ENCODE measurements at places on chromosomes 5 and 9. TPM values are rescaled to one million over a fixed set of nuclear protein-coding genes. Genes with fewer than 3 reads are reported as not detected.

Gene BTNL3
- total RNA-seq, result 122 TPM

Gene TMEM161B
- total RNA-seq, result 23.5 TPM

Gene MSX2
- total RNA-seq, result 2.1 TPM

Gene LTC4S
- total RNA-seq, result 3.6 TPM

Gene PAEP
- not detected for total RNA-seq

Gene FGF1
- not detected for total RNA-seq

Gene PCDHA1
- total RNA-seq, result not detected

Gene MIGA2
- total RNA-seq, result 174 TPM

Gene AMBP
- total RNA-seq, result not detected

Gene SLC36A3
- not detected for total RNA-seq

Gene TNC
- total RNA-seq, result 18.4 TPM

Gene CCL27
- not detected for total RNA-seq

Gene OBP2B
- not detected for total RNA-seq

Gene SNCAIP
- 12.4 TPM for total RNA-seq

Gene SHC3
- total RNA-seq, result 5.0 TPM

Gene MYOT
- 4.1 TPM for total RNA-seq
